ENCODE measurements at places on chromosomes 16 and 17.

DNA sequence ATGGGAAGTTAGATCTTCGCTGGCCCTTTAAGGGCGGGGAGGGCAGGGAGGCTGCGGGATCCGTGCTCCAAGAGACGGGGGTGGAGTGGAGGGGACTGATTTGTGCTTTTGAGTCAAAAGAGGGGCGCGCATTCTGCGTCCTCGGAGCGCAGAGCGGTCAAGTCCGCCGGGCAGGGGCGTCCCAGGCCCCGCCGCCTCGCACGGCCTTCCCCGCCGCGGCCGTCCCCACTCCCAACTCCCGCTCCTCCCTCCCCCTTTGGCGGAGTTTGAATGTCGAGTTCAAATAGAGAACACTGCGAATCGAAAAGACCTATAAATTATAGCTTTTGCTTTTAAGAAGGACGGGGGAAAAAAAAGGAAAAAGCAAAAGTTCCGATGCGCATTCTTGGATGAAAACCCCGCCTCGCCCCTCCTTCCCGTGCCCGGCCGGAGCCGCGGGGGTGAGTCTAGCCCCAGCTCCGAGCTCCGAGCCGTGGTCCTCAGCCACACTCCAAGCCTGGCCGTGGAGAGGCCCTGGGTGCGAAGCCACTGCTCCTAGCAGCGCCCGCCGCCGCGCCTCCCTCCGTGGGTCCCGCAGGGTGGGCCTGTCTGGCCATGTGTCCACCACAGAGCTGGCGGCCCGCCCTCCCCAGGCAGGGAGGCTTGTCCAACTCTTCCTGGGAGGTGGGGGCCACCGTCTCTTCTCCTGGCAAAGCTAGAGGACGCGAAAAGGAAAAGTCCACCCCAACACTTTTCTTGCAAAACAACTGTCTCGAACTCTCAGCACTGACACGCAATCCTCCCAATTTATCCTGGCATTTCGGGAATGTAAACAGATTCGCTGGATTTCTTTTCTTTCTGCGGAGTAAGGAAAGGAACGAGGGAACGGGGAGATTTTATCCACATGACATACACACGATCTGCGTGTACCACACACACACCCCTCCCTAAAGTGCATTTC is 3.6 kb downstream of the CBX8 start:
- no peak for DNase-seq

GRCh38 chr17:5585836-5586521 is 1.7 kb upstream of the NLRP1 start:
- no peak for DNase-seq

DNA sequence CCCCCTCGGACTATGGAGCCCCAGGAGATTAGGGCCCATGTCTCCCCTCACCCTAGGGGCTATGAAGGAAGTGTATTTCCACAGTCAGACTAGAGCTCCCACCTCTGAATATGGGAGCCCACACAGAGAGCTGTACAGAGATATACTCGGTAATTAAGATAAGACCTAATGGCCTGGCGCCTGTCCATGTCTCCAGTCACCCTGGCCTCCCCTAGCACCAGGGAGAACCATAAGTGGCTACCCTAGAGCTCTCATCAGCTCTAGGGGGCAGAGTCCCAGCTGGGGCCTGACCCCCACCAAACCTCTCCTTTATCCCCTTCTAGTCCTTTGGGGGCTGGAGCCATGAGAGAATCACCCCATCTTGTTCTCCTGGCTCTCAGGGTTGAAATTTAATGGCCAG is 2.4 kb downstream of the TMEM101 start:
- no peak for DNase-seq

GRCh38 chr16:20849589-20850390 is 43.5 kb downstream of the REXO5 start:
- peak; percentile 30 for DNase-seq

DNA sequence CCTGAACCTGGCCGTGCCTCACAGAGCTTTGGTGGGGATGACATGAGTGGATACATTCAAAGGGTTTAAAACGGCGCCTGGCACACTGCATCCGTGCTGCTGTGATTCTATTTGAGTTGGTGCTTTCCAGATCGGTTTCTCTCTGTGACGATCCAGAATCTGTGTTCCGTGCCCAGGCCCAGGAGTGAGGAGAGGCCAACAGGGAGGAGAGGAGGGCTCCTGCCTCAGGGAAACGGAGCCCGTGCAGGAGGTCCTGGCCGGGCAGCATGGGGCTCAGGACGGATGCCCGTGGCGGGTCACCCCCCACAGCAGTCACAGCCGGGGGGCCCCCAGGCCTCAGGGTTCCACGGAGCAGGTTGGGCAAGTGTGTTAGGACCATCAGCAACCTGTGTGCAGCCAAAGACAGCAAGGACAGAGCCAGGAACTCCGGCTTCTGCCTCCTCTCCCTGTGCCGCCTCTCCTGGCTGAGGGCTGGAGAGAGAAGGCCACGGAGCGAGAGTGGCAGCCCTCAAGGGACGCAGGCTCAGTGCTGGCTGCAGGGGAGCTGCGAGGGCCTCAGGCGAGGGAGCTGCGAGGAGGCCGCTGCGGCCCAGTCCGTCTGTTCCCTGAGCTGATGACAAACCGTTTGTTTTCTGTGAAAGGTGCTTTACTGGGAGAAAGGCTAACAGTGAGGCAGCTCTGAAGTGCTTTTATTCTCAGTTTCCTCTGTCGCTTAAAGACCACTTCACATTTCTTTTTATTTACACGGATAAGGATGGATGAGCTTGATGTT is 99.3 kb downstream of the METRNL start:
- DNase-seq, result no peak

DNA sequence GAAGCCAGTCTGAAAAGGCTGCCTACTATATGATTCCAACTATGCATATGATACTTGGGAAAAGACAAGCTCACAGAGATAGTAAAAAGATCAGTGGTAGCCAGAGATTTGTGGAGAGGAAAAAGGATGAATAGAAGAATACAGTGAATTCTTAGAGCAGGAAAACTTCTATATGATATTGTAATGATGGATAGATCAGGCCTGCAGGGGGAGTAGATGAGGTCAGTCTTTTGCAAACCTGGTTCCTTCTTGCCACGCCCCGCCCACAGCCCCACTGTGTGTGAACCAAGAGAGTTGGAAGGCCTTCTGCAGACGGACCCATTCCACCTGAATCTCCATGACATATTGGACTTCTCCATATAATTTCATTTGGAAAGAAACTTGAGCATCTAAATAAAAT is 761 bp upstream of the CCL8 start:
- DNase-seq, result peak; percentile 6

DNA sequence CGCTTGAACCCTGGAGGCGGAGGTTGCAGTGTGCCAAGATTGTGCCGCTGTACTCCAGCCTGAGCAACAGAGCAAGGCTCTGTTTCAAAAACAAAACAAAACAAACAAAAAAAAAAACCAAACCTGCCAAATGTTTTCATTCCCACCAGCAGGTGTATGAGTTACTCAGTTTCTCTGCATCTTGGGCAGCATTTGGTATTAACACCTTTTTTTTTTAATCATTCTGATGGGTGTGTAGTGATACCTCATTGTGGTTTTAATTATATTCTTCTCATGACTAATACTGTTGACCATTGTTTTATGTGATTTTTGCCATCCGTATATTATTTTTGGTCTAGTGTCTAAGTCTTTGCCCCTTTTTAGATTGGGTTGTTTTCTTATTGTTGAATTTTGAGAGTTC is 15.3 kb downstream of the NFATC3 start:
- DNase-seq, result no peak

- DNase-seq, result no peak
These were observed 15.7 kb downstream of the ELAC2 start for GRCh38 chr17:13001991-13002615.

- DNase-seq, result no peak
These were observed 13.8 kb upstream of the CD79B start for GRCh38 chr17:63945784-63946439.

- no peak for DNase-seq
These were observed 1.6 kb upstream of the SEBOX start for GRCh38 chr17:28366605-28367004.

DNA sequence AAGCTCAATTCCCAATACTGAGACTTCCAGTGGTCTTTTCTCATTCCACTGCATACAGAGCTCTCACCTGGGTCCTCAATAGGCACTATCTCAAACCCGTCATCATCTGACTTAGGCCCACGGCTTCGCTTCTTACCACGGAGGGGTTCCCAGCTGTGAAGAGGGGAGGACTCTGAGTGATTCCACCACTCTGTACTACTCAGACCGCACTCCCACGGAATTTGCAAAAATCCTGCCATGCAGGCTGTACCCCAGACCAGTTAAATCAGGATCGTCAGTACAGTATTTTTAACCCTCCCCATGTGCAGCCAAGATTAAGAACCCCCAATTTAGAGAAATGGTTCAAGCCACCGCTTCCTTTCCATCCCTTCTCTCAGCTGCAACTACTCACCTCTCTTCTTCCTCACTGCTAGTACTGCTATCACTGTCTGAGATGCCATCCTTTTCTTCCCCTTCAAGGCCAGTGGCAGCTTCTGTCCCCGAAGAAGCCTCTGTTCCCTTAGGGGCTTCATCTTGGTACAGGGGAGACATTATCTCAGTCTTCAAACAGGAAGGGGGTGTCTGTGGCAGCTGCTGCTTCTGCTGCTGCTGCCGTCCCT is 6.2 kb upstream of the PSMC5 start:
- DNase-seq, result no peak

GRCh38 chr17:39186481-39187002 is 10.9 kb downstream of the CACNB1 start:
- DNase-seq, result no peak

DNA sequence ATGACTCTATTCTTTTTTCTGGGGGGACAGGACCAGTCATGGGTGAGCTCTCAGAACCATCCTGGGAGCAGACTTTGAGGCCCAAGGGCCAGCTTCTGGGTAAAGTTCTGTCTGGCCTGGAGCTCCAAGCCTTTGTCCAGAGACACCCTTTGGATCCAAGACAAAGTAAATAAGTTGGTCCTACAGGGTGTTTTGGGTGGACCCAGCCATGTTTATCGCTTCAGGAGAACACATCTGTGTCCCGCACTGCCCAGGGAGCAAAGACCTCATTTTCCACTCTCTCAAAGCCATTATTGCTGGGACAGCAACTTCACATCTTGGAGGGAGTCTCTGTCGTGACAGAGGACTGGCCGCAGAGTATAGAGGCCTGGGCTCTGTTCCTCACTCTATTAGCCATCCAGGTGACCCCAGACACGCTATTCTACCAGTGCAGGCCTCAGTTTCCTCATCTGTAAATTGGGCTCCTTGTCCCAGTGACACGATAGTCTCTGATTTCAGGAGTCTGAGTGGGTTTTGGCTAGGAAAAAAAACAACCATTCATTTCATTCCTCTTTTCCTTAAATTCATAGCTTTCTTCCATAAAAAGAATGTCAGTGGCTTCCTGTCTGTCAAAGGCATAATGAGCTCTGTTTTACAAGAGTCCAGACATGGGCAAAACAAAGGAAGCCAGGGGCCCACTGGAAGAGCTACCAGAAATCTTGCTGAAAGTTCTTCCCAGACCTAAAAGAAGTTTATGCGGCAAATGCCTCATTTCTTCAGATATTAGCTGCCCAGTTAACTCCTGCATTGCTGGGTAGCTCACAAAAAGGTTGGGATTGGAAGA is 62.4 kb downstream of the PECAM1 start:
- no peak for DNase-seq

GRCh38 chr16:27237219-27238015 is 31.2 kb downstream of the NSMCE1 start:
- peak; percentile 73 for DNase-seq

- DNase-seq, result no peak
These were observed 90.8 kb upstream of the DNAH17 start for GRCh38 chr17:78667741-78668640.

GRCh38 chr17:81388612-81389367 is 6.5 kb upstream of the BAHCC1 start:
- DNase-seq, result no peak

GRCh38 chr17:60724647-60725046 is 47.0 kb downstream of the BCAS3 start:
- DNase-seq, result no peak

DNA sequence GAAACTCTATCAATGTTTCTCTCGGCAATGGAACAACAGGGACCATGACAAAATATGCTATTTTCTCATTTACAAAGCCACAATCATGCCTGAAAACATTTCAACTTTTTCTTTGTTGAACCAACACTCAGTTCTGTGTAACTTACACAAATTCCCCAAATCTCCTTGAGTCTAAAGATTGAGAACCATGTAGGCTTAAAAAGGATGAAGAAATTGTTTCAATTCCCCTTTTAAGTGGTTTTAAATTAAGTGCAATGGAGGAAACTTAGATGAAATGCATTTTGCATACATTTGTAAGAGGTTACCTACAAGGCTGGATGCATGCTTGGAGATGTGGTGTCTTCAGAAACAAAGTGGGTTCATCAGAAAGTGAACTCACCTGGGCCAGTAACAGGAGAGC is 566.4 kb upstream of the CDH11 start:
- no peak for DNase-seq

DNA sequence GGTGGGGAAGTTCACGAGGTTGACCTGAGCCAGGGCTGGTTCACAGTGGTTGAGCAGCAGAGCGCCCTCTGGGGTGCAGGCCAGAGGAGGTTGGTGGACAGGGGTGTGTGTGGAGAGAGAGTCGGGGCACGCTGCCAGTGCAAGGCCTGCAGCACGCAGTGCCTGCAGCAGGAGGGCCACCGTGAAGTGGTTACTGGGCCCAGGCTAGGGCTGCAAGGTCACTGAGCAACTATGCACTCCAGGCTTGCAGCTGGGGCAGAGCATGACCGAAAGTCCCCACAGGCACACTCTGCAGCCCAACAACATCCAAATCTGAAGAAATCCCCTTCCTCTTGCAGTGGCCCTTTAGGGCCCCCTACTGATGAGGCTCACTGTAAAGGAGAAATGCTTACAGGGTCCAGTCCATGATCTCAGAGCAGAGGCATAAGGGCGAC is 89.1 kb upstream of the NOL11 start:
- DNase-seq, result no peak

DNA sequence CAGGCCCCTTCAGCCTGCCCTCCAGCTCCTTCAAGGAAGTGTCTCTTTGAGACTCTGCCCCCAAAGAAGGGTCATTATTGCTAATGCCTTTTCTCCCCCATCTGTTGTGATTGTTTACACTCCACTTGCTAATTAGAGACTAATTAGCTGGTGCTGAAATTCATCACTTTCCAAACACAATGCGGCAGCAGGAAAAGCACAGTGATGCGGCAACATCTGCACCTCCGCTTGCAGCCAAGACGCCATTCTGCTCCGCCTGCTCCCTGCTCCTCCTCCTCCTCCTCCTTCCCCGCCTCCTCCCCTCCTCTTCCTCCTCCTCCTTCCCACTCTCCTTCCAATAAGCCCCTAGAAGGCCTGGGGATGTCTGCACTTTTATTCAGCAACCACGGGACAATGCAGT is 110.5 kb downstream of the SDK2 start:
- DNase-seq, result no peak

DNA sequence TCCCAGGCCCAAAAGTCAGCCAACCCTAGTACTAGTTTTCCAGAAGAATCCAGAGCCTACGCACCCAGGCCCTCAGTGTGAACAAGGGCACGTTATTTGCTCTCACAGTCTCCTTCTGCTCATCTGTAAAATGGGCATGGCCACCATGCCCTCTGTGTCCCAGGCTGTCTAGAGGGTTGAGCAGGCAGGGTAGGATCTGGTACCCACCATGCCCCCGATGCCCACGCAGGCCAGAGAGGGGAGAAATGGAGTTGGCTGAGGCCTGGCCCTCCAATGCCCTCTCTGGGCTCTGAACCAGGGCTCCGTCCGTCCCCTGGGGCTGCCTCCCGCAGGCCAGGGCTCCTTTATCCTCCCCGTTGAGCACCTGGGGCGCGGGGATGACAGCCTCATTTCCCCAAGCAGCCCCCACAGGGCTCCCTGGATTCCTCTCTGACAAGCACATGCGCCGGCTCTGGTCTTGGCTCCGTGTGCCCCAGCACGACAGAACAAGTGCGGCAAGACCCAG is 9.1 kb upstream of the BAHCC1 start:
- no peak for DNase-seq

- DNase-seq, result no peak
These were observed 102.6 kb downstream of the NTN1 start for GRCh38 chr17:9123594-9124553.

GRCh38 chr17:70584255-70584654 is 414.9 kb downstream of the KCNJ2 start:
- no peak for DNase-seq

Data from NK-92 treated with Interleukin-12 subunit alpha and Interleukin-12 subunit beta, amount 100 ng/mL, for 24 hours (cell line).